ENCODE measurements at places on chromosomes 1 and 21. TPM values are rescaled to one million over a fixed set of nuclear protein-coding genes. Genes with fewer than 3 reads are reported as not detected.
A peak's percentile ranks its signal among the peaks of the same experiment; 100 is the strongest.

DNA sequence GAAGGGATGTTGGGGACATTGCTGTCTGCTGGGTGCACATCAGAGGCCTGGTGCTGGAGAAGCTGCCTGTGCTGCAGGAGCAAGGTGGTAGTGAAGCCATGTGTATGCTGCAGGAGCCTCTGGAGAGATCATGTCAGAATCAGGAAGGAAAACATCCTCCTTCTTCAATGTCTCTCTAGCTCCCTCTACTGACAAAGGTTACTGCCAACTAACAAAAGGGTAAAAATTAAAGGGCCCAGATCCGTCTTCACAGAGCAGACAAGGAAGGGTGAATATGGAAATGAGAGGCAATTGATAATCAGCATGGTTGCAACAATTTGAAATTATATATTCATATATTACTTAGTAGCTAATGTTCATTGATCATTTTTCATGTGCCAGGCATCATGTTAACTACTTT lies 32.2 kb downstream of the FAM177B start:
- H3K27me3 ChIP-seq: peaks cover 4% of the 10 kb centered on the region
- peaks cover 15% of the 10 kb centered on the region for H3K4me1 ChIP-seq
- H3K4me3 ChIP-seq: no peak overlapping the region
- no peak overlapping the region for H3K27ac ChIP-seq
- DNase-seq: no peak
- H3K36me3 ChIP-seq: peaks cover 6% of the 10 kb centered on the region

LYPD8 gene
- not detected for total RNA-seq

GRCh38 chr1:47235241-47235681 lies 3.2 kb upstream of the TAL1 start:
- peaks cover 15% of the 10 kb centered on the region for H3K4me1 ChIP-seq
- no peaks in the 10 kb centered on the region for H3K36me3 ChIP-seq
- no peak overlapping the region for H3K4me3 ChIP-seq
- H3K27me3 ChIP-seq: peaks cover 88% of the 10 kb centered on the region
- no peak overlapping the region for H3K27ac ChIP-seq

GRCh38 chr1:110440877-110441276 lies 10.1 kb upstream of the PROK1 start:
- DNase-seq: no peak
- H3K27ac ChIP-seq: no peak overlapping the region
- H3K4me1 ChIP-seq: peaks cover 1% of the 10 kb centered on the region
- H3K4me3 ChIP-seq: no peak overlapping the region

DNA sequence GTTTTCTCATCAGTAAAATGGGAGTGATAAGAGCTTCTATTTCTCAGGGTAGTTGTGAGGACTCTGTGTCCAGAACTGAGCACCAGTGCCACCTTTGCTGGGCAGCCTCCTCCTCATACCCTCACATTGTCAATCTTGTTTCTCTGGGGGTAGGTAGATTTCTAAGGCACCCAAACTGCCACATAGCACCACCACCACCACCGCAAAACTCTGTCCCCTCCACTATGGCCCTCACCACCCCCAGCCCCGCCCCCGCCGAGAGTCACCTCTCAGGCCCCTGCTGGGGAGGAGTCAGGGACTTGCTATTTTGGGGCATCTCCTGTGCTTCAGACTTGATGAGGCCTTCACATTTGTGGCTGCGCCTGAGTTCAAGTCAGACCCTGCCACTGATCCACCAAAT lies 549.2 kb downstream of the PTPRU start:
- no peaks in the 10 kb centered on the region for H3K36me3 ChIP-seq
- no peak for DNase-seq
- no peak overlapping the region for H3K27ac ChIP-seq

- H3K36me3 ChIP-seq: no peaks in the 10 kb centered on the region
- peaks cover 3% of the 10 kb centered on the region for H3K27me3 ChIP-seq
- no peak overlapping the region for H3K27ac ChIP-seq
- H3K4me3 ChIP-seq: no peak overlapping the region
Observed at GRCh38 chr1:213685992-213686582, 301.7 kb upstream of the PROX1 start.

- peaks cover 27% of the 10 kb centered on the region for H3K4me1 ChIP-seq
- H3K4me3 ChIP-seq: no peak overlapping the region
- H3K27ac ChIP-seq: no peak overlapping the region
Observed at GRCh38 chr1:235995511-235995910, 69.4 kb downstream of the NID1 start.

SPOCD1 gene
- total RNA-seq: not detected

GRCh38 chr1:177913762-177914540 lies 55.9 kb downstream of the SEC16B start:
- no peak overlapping the region for H3K27ac ChIP-seq
- no peaks in the 10 kb centered on the region for H3K4me1 ChIP-seq
- no peak overlapping the region for H3K4me3 ChIP-seq
- no peak for DNase-seq

DNA sequence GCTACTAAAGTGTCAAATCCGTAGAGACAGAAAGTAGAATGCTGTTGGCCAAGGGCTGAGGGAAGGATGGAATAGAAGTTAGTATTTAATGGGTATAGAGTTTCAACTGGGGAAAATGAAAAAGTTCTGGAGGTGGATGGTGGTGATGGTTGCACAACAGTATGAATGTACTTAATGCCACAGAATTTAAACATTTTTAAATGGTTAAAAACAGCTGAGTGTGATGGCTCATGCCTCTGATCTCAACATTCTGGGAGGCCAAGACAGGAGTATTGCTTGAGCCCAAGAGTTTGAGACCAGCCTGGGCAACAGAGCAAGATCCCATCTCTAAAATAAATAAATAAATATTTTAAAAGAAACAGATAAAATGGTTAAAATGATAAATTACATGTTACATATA lies 44.5 kb downstream of the PIK3R3 start:
- no peaks in the 10 kb centered on the region for H3K27me3 ChIP-seq
- no peaks in the 10 kb centered on the region for H3K4me1 ChIP-seq
- H3K27ac ChIP-seq: no peak overlapping the region
- DNase-seq: no peak
- no peaks in the 10 kb centered on the region for H3K36me3 ChIP-seq
- H3K4me3 ChIP-seq: no peak overlapping the region

ADGRB2 gene
- 0.08 TPM for total RNA-seq

DNA sequence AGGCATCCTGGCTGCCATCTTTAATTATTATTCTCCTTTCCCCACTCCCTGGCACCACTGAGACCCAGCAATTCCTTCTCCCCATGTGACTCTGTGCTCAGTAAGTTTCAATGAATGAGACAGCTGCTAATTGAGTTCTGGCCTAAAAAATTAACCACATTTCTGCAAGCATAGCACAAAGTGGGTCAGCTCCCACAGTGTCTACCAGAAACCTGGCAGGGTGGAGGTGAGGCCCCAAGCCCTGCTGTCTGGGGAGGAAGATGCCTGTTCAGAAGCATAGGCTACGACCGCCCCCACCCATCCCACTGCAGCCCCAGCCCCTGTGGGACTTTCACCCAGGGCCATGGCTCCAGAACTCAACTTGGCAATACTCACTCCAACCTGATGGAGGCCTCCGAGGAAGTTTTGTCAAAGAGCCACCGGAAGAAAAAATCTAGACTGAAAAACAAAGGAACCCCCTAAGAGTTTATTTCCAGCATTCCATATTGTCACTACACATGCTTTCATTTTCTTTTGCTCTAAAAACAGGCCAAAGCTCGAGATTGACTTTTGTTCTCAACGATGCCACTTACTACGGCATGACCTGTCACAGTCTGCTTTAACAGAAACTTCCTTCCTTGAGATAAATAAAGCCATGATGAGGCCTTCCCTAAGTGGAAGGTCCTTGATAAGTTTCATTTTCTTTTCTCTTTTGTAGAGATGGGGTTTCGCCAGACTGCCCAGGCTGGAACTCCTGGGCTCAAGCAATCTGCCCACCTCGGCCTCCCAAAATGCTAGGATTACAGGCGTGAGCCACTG lies 26.5 kb downstream of the TMEM63A start:
- H3K4me3 ChIP-seq: no peak overlapping the region
- H3K36me3 ChIP-seq: peaks cover 34% of the 10 kb centered on the region
- H3K27me3 ChIP-seq: no peaks in the 10 kb centered on the region
- H3K27ac ChIP-seq: peak overlapping the region; percentile 73

LCE3D gene
- total RNA-seq: not detected

DNA sequence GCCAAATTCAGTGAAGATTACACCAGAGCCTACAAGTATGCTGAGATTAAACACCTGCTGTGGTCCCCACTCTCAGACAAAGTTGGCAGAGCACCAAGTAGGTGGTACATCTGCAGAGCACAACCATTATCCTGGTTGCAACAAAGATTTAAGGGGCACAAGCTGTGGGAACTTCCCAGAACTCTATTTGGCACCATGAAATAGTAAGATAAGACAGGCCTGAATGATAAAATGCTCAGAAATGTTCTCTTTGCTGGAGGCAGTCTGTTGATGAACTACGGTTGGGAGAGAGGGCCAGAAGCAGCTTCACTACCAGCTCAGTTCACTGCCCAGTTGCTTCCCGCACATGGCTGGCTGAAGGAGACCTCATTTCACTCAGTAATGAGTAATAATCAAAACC lies 19.9 kb downstream of the RPL5 start:
- DNase-seq: no peak
- no peaks in the 10 kb centered on the region for H3K27me3 ChIP-seq
- peaks cover 10% of the 10 kb centered on the region for H3K4me1 ChIP-seq

DNA sequence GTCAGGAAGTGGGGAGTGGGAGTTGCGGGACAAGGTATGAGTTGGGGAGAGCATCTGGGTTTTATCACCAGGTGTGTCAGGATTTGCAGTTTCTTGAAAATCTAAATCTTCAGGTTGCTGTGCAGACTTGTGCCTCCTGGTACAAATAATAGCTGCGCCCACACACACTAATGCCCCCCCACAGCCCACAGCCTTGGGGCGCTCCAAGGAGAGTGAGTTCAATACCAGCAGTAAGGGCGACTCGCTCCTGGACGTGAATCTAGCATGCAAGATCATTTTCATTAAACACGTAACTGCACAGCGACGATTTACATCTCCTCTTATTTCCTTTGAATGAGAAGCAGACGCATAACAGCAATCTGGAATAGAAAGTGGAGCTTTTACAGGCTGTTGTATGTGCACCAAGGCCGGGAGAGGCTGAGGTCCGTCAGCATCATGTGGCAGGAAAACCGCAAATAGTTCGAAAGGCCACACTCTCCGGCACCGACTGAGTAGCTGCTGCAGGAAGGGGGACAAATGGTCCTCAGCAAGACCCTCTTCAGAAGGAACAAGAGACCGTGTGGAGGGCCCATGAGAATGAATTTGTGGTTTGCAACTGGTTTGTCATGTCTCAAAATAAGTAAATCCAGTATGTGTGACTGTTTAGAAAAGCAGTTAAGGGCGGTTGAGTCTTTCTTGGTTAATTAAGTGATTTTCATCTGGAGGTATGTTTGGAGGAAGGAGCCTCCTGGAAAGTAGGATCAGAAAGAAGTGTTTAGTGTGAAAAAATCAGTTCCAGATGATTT lies 439.5 kb downstream of the SMYD3 start:
- DNase-seq: peak; percentile 2
- H3K27me3 ChIP-seq: no peaks in the 10 kb centered on the region
- peaks cover 10% of the 10 kb centered on the region for H3K4me1 ChIP-seq
- H3K27ac ChIP-seq: no peak overlapping the region
- no peak overlapping the region for H3K4me3 ChIP-seq

DNA sequence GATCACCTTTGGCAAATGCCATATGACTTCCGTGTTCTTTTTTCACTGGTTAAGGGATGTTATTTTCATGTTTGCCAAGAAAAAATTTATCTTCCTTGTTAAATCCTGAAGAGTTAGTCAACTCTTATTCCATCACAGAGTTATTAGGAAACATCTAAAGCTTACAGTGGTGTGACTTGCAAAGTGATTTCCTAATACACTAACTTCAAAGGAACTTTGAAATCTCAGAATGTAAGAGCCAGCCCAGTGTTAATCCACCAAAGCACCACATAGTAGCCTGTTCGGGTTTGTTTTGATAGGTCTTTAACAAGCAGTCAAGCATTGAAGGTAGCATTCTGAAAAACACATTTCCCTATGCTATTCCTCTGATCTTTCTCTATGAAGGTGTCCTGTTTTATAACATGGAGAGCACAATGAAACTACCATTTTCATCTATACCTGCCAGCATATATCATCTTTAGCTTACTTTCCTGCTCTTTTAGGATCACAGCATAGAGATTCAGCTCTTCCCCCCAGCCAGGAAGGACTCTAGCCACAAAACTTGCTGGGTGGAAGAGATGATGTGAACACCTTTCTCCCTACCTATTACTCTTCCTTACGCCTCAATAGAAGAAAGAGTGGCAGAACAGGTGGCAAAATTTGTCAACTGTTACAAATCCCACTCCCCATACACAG lies 82.4 kb upstream of the MAGI3 start:
- peaks cover 2% of the 10 kb centered on the region for H3K36me3 ChIP-seq
- no peak for DNase-seq
- peaks cover 8% of the 10 kb centered on the region for H3K4me1 ChIP-seq

DNA sequence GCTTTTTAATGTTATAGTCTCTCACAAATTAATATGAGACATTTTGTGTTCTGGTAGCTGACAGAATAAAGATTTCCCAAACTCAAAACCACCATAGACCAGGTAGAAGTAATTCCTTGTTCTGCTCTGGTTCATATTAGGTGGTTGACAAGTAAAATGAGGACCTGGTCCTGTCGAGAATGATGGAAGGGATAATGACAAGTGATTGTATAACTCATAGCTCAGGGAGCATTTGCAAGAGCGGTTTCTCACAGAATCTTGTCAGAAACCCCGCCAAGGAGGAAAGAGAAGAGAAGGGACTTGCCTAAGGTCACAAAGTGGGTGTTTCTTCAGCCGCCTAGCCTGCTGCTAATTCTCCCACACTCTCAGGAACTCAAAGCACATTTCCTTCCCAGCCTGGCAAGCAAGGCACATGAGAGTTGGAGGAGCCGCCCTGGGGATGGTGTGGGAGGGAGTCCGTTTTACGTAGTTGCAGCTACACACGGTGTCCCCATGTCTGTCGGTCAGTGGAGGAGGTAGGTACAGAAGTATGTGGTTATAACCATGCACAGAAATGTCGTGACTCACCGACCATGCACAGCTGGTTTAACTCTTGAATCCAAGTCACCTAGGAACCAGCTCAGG lies 46.5 kb downstream of the SAMD13 start:
- peaks cover 8% of the 10 kb centered on the region for H3K4me1 ChIP-seq
- H3K27me3 ChIP-seq: no peaks in the 10 kb centered on the region
- DNase-seq: no peak
- no peak overlapping the region for H3K4me3 ChIP-seq

- H3K4me1 ChIP-seq: peaks cover 1% of the 10 kb centered on the region
- H3K4me3 ChIP-seq: no peak overlapping the region
- no peaks in the 10 kb centered on the region for H3K27me3 ChIP-seq
- no peak overlapping the region for H3K27ac ChIP-seq
- H3K36me3 ChIP-seq: no peaks in the 10 kb centered on the region
Observed at GRCh38 chr1:173161510-173162221, 45.5 kb downstream of the TNFSF4 start.
